ENCODE measurements at places on chromosomes 3 and 15.

DNA sequence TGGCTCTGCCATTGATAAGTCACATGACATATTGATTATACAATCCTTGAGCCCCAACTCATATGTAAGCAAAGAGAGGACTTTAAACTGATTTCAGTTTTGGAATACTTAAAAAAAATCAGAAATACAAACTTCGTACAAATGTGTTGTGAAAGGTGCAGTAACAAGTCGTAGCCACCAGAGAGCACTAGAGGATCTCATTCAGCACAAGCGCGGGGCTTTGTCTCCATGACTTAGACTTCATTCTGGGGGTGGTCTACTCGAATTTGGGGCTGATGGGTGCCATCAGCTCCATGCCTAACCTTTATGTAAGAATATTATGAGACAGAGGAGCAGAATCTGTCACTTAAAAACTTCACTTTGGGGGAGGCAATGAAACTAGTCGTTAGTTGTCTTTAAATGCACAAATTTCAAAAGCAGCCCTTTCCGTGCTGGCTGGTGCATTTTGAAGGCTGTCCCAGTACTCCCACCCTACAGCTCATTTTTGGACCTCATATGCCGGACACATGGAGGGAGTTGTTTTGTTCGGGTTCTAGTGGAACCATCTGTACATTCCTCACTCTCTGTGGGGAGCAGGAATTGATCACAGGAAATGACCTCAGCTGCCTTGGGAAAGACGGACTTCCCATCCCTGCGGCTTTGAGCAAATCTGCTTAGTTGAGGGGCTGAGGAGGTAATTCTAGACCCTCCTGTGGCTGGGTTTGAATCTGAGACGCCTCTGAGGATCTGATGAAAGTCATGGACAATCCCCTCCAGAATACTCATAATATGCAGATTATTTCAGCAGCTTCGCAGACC, 27.5 kb upstream of the MASP1 start:
- no peak for DNase-seq

GRCh38 chr15:54687628-54688027, 509.1 kb downstream of the RSL24D1 start:
- no peak for DNase-seq

GRCh38 chr15:42358141-42358540, 1.2 kb upstream of the CAPN3 start:
- no peak for DNase-seq

GRCh38 chr3:37953226-37953625, 37.4 kb upstream of the VILL start:
- DNase-seq: no peak

GRCh38 chr3:187744169-187745151, 808 bp downstream of the BCL6 start:
- no peak for DNase-seq

GRCh38 chr3:139340784-139341183, 3.0 kb upstream of the MRPS22 start:
- no peak for DNase-seq

DNA sequence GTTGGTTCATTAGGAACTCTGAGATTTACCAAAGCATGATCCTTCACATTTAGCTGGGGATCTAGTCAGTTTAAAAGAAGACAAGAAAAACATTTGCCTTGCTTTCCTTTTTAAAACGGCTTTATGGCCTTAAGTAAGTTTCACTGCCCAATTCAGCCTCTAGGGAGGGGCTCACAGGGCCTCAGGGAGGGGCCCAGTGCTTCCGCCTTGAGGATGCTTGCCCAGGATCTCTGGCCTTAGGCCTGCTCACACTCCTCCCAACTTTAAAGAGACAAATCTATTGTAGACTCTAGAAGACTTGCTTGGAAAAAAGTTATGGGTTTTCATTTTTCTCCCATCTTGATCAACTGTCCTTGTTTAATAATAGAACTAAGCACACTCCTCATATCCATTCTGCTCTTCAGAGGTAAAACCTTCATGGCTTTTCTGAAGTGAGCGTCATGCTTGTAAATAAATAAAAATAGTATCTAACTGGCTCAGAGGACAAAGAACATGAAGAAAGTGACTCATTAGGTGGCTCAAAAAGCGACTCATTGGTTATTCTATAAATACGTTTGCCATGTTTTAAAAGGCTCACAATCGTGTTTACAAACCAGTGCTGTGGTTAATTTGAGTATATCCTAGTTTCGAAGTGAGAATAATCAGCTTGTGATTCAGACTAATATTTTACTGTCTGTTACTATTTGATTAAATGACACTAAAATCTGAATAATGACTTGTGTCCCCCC, 13.7 kb downstream of the PDHB start:
- DNase-seq: no peak

GRCh38 chr3:55474213-55474632, 12.9 kb downstream of the WNT5A start:
- DNase-seq: no peak

- DNase-seq: no peak
Measured at GRCh38 chr3:108096532-108097321, 5.9 kb upstream of the CD47 start.

- no peak for DNase-seq
Measured at GRCh38 chr15:64100958-64101357, 5.2 kb downstream of the SNX1 start.

DNA sequence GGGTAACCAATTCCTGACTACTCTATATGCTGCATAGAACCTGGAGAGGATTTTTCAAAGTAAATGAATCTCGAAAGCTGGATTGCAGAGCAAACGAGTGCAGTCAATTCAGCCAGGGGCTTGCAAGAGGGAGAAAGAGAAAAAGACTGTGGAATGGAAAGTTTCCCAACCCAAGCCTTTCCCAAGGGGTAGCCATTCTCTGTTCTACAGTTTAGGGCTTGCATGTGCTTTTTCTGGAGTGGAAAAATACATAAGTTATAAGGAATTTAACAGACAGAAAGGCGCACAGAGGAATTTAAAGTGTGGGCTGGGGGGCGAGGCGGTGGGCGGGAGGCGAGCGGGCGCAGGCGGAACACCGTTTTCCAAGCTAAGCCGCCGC, 511 bp upstream of the RARB start:
- DNase-seq: no peak

DNA sequence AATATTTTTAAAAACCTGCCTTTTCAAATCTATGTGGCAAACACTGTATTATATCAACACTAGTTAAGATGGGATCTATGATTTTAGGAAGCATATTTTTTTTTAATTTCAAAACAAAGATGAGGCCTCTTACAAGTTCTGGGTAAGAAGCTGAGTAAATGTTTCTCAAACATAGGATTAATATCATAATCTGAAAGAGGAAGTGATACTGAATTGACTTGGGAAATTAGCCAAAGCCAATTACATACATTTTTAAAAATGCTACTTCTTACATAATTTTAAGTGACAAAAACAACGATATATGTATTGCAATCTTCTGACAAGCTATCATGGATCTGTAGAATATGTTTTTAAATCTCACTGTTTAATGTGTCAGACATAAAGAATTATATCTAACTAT, 135.1 kb upstream of the UBP1 start:
- DNase-seq: no peak

Data from stimulated activated CD8-positive, alpha-beta memory T cell treated with anti-CD3 and anti-CD28 coated beads, Interleukin-4, amount 100 ng/mL, for 4 hours (primary cell).